ENCODE measurements at places on chromosomes 1 and 21.

GRCh38 chr1:109626682-109627408 lies 7.2 kb downstream of the AMPD2 start:
- no peak for DNase-seq

DNA sequence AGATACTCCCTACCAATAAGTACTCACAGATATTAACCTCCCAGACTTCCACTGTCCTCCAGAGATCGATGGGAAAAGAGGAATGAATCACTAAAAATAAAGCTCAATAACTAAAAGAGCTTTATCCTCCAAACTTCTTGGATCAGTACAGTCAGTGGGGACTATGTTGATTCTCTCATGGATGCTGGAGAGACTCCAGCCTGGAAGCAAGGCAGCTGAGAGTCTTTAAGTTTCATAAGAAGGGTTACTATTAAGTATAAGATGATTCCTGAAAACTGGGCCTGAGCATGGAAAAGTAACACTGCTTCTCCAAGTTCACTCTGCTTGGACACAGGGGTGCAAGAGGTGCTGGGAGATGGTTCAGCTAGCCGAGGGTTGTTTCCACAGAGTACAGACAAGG lies 6.2 kb upstream of the DDR2 start:
- DNase-seq = no peak

- DNase-seq = no peak
Measured at GRCh38 chr1:221381910-221382623, 359.8 kb downstream of the DUSP10 start.

GRCh38 chr21:34941162-34941561 lies 107.9 kb downstream of the RUNX1 start:
- DNase-seq = no peak

All from NCI-H524 (cell line).